ENCODE measurements at places on chromosomes 3 and 15. TPM values are rescaled to one million over a fixed set of nuclear protein-coding genes. Genes with fewer than 3 reads are reported as not detected.

BFSP2 gene
- not detected for total RNA-seq

PARL gene
- total RNA-seq, result 53.9 TPM

GOLGA8S gene
- 0.68 TPM for total RNA-seq

C3orf52 gene
- 0.84 TPM for total RNA-seq

COL6A5 gene
- not detected for total RNA-seq

SLC28A2 gene
- total RNA-seq, result not detected

USP4 gene
- total RNA-seq, result 58.7 TPM

HDC gene
- 0.94 TPM for total RNA-seq

WDR93 gene
- total RNA-seq, result 3.2 TPM

FBXW12 gene
- total RNA-seq, result 0.33 TPM

FRMD5 gene
- total RNA-seq, result 0.13 TPM

EPHB3 gene
- total RNA-seq, result 16.4 TPM

CRABP1 gene
- not detected for total RNA-seq

CCDC39 gene
- 0.72 TPM for total RNA-seq

ROPN1B gene
- not detected for total RNA-seq

NR1I2 gene
- total RNA-seq, result 0.20 TPM

RBMS3 gene
- total RNA-seq, result 62.6 TPM

TM4SF4 gene
- not detected for total RNA-seq

VGLL3 gene
- 33.9 TPM for total RNA-seq
